ENCODE measurements at places on chromosomes 7 and 10. TPM values are rescaled to one million over a fixed set of nuclear protein-coding genes. Genes with fewer than 3 reads are reported as not detected.

AKR1C4 gene
- polyA plus RNA-seq = not detected

TRAPPC14 gene
- 17.8 TPM for polyA plus RNA-seq

MINDY4 gene
- 10.5 TPM for polyA plus RNA-seq

ZNF212 gene
- polyA plus RNA-seq = 20.3 TPM

CCDC6 gene
- 46.2 TPM for polyA plus RNA-seq

IL6 gene
- polyA plus RNA-seq = not detected

GPR26 gene
- polyA plus RNA-seq = not detected

DNA sequence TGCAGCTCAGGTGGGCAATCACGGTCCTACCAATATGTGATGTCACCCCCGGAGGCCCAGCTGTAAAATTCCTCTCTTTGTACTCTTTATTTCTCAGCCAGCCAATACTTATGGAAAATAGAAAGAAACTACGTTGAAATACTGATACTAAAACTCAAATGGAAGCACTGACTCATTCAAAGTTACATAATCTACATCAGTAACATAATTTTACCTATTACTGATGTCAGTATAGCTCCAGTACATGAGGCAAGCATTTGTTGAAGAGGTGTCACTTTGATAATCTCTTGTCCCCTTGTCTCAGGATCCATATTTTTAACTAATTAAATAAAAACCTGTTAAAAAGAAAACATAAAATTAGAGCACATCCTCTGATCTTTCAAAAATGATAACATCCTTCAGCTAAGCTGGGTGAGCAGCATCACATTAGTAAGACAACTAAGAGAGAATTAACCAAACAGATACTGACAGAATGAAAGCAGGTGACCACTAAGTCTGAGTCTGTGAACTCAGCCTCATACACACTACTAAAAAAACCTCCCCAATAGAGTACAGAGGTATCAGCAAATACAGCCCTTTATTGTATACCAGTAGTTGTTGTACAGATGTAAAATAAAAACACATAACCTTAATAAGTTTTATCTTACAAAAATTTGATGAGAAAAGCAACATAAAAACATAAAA lies 17.6 kb downstream of the SLC25A40 start:
- no peak for DNase-seq

DNA sequence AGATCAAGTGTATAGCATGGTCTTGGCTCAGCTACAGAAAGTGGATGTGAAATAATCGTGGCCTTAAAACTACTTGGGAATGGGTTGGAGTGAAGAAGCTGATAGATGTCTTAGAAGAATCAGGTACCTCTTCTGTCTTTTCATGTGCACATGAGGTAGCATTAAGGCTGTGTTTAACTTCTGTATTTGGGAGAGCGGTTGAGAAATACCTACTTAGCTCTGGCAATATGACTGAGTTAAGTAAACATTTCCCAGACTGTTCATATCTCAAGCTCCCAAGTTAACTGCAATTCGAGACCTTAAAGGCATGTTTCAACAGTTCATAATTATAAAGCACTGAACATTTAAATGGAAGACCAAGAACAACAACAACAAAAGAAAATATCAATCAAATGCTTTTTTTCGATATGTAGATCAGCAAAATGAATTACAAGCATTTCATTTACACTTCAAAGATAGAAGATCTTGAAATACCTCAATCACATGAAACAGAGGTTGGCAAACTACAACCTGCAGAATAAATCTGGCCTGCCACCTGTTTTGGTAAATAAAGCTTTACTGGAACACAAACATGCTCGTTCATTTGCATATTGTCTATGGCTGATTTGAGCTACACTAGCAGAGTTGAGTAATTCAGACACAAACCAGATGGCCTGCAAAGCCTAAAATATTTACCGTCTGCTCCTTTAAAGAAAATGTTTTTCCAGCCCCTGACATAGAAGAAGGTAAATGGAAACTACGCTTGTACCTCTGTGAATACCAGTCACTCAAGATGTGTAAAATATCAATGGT lies 337.1 kb upstream of the GLI3 start:
- no peak for DNase-seq

GRCh38 chr10:15106352-15107013 lies 9.3 kb downstream of the RPP38 start:
- no peak for DNase-seq

GRCh38 chr7:18538554-18539250 lies 43.2 kb downstream of the HDAC9 start:
- DNase-seq = no peak

GRCh38 chr10:23341004-23341403 lies 3.6 kb downstream of the C10orf67 start:
- DNase-seq = no peak

- no peak for DNase-seq
Measured at GRCh38 chr10:22570234-22570633, 144.1 kb downstream of the PIP4K2A start.

GRCh38 chr10:49474901-49475300 lies 64.0 kb downstream of the ERCC6 start:
- DNase-seq = no peak

DNA sequence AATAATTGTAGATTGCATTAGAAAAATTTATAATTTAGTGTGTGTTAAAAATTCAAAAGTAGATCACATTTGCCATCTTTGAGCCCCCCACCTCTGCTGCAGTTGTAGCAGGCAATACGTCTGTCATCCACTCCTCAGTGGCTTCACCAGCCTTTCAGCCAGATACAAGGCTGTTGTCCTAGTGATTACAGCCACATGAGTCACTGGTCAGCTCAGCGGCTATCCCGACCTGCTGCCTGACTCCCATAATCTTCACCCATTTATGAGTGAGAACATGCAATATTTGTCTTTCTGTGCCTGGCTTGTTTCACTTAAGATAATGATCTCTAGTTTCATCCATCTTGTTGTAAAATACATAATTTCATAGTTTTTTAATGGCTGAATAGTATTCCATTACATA lies 9.2 kb downstream of the OR2A5 start:
- DNase-seq = no peak

- no peak for DNase-seq
Measured at GRCh38 chr7:117230276-117231046, 92.4 kb downstream of the WNT2 start.

GRCh38 chr10:18414061-18414460 lies 237.3 kb downstream of the NSUN6 start:
- DNase-seq = no peak

GRCh38 chr7:28953633-28954032 lies 4.5 kb downstream of the TRIL start:
- DNase-seq = no peak

DNA sequence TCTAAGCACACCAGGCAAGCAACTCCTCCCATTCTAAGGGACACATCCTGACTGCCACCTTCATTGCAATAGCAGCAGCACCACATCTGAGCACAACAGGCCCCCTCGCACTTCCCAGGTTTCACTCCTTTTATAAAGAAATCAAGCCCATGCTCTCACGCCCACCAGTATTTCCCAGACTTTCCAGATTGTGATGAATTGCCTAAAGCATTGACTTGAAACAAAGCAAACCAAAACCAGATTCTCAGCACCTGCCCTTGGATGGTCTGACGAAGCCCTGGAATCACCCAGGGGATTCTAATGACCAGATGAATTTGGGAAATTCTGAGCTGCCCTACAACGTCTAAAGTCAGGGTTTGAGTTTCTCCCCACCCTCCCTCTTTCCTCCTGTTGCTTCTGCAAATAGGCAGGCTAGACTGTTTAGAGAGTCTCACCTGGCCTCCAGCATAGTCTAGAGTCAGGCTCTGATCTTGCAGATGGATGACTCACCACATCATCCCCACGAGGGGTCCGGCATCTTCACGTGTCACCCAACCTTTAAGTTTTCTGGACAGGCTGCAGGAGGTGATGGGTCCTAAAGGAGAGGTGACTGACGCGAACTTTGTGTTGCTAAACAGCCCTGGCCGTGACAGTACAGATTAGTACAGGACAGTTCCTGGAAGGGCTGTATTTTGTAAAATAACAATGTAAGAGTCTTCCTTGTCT lies 198.0 kb downstream of the SKIDA1 start:
- no peak for DNase-seq

DNA sequence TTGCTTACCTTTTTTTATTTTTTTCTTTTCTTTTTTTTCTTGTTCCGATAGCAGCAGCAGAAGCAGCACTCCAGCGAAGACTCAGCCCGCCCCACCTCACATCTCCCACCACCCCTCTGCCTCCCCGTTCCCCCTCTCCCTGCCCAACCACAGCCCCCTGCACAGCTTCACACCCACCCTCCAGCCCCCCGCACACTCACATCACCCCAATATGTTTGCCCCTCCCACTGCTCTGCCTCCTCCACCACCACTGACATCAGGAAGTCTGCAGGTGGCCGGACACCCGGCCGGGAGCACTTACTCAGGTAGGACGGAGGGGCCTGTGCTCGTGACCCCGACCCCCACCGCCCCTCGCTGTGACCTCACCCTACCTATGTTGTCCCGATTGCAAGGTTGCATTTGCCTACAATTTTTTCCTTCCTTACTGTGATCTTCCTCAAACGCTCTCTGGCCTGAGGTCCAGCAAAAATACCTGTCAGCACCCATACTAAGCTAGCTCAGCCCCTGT lies 367.2 kb upstream of the GALNT17 start:
- no peak for DNase-seq

DNA sequence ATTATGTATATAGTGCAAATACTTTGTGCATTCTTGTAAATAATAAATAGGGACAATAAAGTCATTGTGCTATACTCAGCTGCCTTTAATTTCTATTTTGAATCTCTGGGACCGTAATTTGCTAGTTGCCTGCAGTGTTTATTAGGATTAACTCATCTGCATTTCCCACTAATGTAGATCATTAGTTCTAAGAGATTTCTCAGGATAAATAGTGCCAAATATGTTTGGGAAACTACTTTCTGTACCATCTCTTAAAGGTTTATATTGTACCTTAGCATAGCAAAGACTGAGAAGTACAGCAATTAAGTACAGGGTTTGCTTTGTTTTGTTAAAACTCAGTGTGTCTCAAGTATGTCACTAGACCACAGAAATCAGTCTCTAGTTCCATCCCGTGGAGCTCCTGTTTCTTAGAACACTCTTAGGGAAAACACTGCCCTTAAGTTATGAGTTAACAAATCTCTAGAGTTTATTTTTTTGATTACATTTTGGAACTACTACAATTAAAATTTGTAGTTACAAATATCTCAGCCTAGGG lies 26.0 kb downstream of the ADD3 start:
- DNase-seq = no peak

DNA sequence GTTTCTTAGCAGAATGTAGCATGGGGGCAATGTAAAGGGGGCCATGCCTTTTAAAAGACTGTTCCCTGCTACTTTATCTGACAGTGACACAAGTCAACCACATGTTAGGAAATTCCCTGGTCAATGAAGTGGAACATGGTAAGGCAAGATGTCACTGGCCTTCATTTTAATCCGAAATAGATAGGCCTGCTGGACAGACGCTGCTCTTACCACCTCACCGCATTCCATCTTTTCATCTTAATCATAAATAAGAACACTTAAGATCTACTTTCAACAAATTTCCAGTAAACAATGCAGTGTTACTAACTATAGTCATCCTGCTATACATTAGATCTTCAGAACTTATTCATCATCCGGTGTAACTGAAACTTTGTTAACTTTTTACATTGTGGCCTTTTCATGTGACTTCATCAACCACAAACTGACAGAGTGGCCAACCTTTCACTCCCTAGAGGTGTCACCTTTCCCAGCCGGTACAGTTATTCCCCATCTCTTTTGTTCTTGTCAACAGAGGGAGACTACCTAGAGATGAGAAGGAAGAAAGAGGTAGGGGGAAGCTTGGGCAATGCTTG lies 15.6 kb downstream of the ASB4 start:
- DNase-seq = no peak

DNA sequence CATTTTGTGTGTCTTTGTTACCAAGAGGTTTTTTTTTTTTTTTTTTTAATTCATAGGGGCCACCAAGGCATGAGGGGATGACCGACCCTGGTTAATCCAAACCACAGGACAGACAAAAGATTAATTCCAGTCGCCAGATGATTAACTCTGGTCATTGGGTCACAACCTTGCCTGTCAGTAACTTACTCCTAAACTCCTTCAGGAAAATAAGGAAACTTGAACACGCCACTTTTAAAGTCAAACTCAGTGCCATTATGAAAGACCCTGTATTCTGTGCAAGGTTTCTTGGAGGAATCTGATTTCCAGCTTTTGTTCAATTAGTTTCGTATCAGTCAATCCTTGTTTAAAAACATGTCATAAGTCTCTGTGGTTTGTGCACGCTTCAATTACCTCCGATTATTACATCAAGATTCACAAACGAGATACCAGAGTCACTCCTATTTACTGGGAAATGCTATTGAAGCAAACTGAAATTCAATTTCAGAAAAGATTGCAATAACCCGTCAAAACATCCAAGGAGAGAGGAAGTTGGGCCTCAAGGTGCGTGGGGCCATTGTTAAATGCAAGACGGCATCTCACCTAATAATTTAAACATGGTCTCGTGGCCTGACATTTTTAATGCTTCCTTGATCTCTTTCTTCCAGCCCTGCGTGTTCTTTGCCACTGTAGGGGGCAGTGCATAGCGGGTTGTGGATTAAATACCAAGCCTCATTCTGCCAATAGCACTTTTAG lies 44.0 kb downstream of the NRP1 start:
- no peak for DNase-seq

DNA sequence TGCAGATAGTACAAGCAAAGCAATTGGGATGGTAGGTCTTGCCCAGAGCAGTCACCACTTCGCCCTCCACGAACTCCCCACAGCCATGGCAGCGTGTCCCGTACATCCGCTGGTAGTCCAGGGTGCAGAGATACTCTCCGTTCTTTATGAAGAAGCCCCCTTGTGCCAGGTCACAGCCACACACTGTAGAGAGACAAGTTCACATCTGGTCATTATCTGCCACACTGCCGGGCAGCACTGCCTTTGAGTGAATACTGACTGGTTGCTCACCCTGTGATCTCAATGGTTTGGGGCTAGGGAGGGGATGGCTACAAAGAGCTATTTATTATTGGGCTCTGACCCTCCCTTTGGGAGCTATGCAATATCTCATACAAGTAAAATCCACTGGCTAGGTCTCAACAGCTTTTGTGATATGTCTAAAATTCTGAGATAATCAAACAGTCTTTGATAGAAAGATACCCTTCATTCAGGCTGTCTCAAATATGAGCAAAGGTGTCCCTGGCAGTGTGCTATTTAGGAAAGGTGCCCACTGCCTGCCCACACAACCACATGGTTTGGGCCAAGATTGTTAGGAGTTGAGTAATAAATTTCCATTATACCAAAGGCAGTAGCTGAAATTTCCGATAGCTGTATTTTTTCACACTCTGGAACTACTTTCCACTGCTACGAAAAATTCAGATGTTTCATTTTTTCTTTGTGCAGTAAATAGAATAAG lies 82.5 kb downstream of the ABLIM1 start:
- no peak for DNase-seq

- DNase-seq = no peak
Measured at GRCh38 chr10:55747244-55747643, 613.8 kb downstream of the ZWINT start.

- DNase-seq = no peak
Measured at GRCh38 chr10:101561068-101561915, 26.8 kb downstream of the POLL start.

- DNase-seq = no peak
Measured at GRCh38 chr7:46449743-46450142, 528.7 kb upstream of the IGFBP3 start.

DNA sequence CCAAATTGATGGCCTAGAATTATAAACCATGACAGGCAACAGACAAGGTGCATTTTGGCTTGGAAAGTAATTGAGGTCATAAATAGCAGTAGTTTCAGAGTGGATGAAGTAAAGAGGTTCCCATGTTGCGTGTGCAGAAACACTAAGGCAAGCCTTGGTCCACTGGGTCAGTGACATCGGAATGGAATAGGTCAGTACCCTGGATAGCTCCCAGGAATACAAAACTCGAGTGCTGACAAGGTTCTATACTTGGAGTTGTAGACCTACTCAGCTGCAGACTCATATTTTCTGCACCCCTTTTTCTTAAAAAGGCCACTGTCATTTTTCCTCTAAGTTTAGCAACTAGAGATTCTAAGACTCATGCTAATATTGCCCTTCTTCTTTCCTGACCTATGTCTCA lies 132.8 kb downstream of the DYNC1I1 start:
- no peak for DNase-seq

Data from left renal pelvis (tissue), 4 donors.